Activated CD8-positive, alpha-beta memory T cell treated with anti-CD3 and anti-CD28 coated beads for 1 hour (primary cell): ENCODE measurements at places on chromosomes 11 and 22.

DNA sequence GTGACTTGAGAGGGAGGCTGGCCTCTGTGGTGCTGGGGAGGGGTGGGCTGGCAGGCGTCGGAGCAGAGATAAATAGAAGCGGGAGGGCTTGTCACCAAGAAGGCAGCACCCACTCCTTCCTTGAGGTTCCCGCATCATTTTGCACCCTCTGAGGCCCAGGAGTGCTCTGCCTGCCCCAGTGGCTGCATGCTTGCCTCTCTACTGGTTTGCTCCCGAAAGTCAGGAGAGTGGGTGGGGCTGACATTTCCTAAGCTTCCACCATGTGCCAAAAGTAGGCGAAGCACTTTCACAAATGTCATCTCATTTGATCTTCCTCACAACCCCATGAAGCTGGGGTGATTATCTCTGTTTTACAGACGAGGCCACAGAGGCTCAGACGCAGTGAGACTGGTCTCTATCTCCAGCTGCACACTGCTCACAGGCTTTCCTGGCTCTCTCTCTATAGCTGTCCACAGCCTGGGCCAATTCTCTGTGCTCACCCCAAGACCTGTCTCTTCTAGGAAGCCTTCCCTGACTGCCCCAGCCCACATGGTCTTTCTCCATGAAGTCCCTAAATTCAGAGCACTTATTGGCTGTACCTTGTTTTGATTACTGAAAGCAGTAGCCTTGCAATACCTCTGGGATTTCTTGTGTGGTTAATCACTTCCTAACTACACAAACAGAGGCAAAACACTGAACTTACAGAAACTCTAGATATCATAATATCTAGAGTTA lies 2.6 kb upstream of the UCP3 start:
- DNase-seq: no peak

GRCh38 chr11:92979176-92979575 lies 9.7 kb downstream of the MTNR1B start:
- no peak for DNase-seq

- DNase-seq: no peak
Measured at GRCh38 chr11:32318071-32319055, 117.0 kb downstream of the WT1 start.

GRCh38 chr11:32918427-32918826 lies 25.8 kb downstream of the QSER1 start:
- DNase-seq: no peak

DNA sequence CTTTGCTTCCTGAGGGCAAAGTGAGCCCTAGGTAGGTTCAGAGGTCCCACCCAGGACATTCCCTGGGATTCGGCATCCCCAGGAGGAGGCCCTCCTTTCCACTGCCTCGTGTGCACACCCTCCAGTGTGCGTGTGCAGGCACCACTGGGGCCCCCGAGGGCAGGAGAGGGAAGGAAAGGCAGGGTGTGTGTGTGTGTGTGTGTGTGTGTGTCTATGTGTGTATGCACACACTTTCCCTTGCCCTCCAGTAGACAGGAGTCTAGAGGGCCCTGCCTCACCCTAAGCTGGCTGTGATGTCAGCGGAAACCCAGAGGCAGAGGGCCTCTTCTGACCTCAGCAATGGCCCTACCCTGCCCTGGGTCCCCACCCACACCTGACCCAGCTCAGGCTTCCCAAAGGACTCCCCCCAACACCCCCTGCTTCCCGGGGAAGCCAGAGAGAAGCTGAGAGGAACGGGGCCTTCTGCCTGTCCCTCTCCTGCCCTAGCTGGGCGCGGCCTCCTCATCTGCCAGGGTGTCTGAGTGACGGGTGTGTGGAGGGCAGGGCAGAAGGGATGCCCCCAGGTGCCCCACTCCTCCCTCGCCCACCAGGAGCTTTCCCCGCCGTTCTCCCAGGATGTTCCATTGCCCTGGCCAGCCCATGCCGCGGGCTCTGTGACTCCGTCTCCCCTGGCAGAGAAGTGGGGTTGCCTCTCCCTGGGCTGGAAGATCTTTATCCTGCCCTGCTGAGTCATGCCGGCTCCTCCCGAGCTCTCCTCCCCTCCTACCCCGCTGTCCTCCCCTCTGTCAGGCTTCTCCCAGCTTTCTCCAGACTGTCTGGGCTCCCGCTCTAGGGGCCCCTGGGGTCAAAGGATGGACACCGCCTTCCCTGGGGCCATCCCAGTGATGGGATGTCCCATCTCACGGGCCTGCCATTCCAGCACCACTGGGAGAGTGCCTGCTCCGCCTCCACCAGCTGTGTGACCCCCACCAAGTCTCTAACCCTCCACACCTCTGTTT lies 6.0 kb upstream of the CLCF1 start:
- DNase-seq: no peak

DNA sequence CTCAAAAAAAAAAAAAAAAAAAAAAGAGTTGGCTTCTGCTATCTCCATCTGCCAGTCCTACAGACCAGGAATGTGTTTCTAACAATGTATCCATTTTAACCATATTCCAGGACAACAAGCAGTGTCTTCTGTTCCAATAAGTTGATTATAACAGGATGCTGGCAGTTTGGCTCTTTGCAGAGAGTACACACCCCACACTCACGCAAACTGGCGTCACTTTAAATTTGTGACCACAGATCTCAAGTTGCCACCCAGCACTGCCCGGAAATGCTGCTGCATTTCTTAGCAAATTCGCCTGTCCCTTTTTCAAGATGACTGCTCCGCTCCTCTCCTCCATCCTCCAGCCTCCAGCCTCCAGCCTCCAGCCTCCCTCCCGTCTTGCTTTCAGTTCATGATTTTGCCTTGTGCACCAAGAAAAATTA lies 44.3 kb downstream of the SCGB1A1 start:
- no peak for DNase-seq

DNA sequence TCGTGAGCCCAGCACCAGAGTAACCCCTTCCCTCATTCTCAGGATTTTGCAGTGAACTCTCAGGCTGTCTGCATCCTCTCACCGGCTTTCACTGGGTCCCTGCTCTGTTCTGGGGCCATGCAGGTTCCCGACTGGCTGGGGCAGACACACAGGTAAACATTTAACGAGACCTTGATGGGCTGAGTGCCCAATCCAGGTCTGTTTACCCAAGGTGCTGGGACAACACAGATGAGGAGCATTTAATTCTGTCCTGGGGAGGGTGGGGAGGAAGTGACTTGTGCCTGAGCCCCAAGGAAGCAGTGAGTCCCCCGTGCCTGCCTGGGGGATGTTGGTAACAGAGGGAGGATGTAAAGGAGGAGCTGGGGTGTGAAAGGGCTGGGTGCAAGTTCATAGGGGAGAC lies 4.4 kb downstream of the BIK start:
- DNase-seq: no peak

- no peak for DNase-seq
Measured at GRCh38 chr11:117902001-117902845, 25.8 kb upstream of the FXYD6 start.

DNA sequence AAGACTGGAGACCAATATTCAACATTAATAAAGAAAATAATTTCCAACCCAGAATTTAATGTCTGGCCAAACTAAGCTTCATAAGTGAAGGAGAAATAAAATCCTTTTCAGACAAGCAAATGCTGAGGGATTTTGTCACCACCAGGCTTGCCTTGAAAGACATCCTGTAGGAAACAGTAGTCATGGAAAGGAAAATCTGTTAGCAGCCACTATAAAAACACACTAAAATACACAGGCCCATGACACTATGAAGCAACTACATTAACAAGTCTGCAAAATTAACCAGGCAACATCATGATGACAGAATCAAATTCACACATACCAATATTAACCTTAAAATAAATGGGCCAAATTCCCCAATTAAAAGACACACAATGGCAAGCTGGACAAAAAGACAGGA lies 2.4 kb upstream of the CASP4 start:
- DNase-seq: no peak

DNA sequence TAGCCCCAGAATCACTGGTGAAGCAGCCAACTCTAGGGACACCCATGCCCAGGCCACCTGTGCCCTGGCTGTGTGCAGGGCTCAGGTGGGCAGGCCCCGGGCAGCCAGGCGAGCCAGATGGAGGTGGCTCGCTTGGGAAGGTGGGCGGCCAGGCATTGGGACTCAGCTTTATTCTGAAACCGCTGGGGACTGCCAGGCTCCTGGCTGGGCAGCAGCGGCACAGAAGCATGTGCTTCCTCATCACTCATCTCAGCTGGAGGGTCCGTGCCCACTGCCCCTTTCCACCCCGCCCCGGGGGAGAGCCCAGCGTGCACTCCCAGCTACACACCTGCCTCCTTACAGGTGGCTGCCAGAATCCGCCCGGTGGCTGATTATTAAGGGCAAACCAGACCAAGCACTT lies 27.1 kb upstream of the SLC22A12 start:
- DNase-seq: no peak

- peak; percentile 13 for DNase-seq
Measured at GRCh38 chr11:58530236-58530635, 22.3 kb upstream of the OR5B21 start.

GRCh38 chr11:79616392-79616851 lies 175.6 kb upstream of the TENM4 start:
- no peak for DNase-seq

- no peak for DNase-seq
Measured at GRCh38 chr11:8337130-8337795, 73.6 kb upstream of the LMO1 start.

GRCh38 chr11:105023003-105023402 lies at the start of gene CASP5:
CASP5 (minus strand) TSS chr11:105023168; CDS start chr11:105023136, 32 bp downstream.
- no peak for DNase-seq

DNA sequence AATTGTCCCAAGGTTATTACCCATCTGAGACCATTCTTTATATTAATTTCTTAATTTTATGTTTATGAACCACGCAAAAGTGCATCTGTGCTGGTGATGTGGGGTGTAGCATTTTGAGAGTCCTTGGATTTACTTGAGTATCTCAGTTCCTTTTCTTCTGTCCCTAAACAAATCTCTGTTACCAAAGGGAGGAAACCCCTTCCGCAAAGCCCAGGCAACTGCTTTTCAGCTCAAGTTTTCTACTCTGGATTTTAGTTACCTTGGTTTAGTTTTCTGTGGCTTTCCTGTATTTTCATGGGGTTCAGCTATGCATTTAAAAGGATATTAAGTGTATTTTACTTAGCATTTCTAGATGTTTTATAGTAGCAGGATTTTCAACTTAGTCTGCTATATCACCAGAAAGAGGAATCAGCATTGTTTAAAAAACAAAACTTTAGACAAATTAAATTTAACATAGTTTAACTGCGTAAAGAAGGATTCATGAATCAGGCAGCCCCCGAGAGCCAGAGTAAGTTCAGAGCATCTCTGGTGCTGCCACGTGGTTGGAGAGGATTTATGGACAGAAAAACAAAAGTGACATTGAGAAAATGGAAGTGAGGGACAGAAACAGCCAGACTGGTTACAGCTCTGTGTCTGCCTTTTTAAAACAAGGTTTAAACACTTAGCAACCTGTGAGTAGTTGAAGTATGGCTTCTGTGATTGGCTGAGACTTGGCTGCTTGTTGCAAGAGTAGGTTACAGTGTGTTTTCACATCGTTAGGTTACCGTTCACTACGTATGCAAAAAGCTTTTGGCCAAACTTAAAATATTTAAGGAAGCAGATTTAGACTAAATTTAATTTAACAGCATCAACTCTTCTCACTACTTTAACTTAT lies 9.6 kb downstream of the ADM start:
- no peak for DNase-seq

DNA sequence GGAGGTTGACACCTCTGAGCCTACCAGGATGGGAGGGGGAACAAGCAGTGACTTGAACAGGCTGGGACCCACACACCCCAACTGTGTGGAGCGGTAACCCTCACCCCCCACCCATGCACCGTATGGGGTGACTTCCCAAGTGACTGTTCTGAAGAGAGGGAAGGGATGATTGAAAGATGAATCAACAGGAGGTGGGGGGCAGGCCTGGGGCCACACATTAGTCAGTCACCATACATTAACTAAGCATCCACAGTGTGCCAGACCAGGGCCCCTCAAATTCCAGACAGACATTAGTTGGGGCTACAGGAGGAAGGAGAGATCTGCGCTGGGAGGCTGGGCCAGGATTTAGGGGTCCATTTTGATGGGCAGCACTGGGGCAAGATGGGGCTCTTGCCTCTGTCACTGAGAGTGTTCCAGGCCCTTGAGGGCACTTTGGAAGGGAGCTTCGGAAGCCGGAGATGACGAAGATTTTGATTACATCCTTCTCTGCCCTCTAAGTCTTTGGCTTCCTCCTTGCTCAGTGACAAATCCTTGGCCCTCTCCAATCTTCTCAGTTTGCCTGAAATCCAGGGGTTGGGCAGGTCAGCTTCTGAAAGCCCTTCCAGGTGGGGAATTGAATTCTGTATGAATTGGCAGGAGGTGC lies 966 bp downstream of the SMTN start:
- DNase-seq: no peak

DNA sequence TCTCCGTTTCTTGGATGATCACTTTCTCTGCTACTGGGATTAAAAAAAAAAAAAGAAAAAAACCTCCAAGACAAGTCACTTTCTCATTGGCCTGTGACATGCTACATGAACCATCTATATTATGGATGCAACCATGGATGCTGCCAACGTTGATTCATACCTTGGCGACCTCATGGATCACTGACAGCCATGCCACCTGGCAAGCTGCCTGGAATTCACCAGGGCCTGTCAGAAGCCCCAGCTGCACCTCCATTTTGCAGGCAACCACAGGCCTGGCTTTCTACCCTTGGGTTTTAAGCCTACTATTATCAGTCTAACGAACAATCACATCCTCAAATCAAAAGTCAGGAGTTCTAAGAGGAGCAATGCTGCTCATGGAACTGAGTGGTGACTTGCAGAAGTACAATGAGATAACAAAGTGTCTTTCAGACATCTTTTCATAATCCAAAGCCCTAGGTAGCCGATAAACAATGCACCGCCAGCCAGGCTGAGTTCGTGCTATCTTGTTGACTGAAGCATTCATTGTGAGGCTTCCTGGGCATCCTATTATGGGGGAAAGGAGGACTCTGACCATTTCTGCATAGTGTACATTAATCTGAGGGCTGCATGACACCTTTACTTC lies 48.0 kb upstream of the CADM1 start:
- no peak for DNase-seq

DNA sequence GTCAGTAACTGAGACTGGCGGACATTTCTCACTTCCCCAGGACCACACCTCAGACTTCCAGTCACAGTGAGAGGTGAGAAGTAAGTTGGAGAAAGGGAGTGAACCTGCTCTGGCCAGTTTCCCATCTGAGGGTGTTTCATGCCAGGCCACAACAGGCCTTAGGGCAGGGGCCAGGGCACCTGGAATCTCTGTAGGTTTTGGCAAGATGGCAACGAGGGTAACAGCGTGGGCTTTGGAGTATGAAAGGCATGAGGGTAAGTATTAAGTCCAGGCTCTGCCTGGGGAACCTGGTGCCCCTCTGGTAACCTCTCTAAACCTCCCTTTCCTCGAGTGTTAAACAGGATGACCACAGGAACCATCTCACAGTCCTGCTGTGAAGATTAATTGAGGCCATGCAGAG lies 28.5 kb upstream of the ABCC8 start:
- DNase-seq: no peak

DNA sequence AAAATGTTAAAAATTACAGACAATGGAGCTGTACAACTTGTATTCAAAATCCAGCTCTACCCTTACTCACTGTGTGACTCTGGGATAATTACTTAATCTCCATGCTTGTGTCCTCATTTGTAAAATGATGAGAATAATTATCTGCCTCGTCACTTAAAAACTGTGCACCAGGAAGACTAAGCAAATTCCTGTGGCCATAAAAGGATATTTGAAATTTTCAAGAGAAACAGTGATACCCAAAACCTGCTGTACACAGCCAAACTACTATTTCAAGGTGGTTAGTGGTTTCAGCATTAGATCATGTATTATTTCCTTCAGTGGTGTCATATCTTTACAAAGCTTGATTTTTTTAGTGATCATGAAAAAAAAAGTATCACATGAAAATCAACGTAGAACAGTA lies 136.9 kb downstream of the METTL15 start:
- no peak for DNase-seq

- no peak for DNase-seq
Measured at GRCh38 chr11:115325523-115325922, 178.7 kb downstream of the CADM1 start.
